ENCODE measurements at places on chromosomes 6 and 20. TPM values are rescaled to one million over a fixed set of nuclear protein-coding genes. Genes with fewer than 3 reads are reported as not detected.

OXT gene
- total RNA-seq = not detected

MCM8 gene
- 45.4 TPM for total RNA-seq

ZNF334 gene
- 4.9 TPM for total RNA-seq

LY86 gene
- total RNA-seq = 1.5 TPM

MDFI gene
- not detected for total RNA-seq

ATAT1 gene
- total RNA-seq = 9.2 TPM

IL17F gene
- total RNA-seq = 157 TPM

AIF1 gene
- total RNA-seq = 96.1 TPM

CST1 gene
- not detected for total RNA-seq

SOX4 gene
- 2.3 TPM for total RNA-seq

BPIFA1 gene
- total RNA-seq = not detected

ANKRD66 gene
- not detected for total RNA-seq

NEU1 gene
- 11.8 TPM for total RNA-seq

IMPG1 gene
- total RNA-seq = not detected

LGSN gene
- total RNA-seq = not detected

MPIG6B gene
- not detected for total RNA-seq

SIRPD gene
- not detected for total RNA-seq

TAF4 gene
- total RNA-seq = 27.1 TPM

FRK gene
- 0.05 TPM for total RNA-seq

FUT9 gene
- not detected for total RNA-seq

ACAT2 gene
- total RNA-seq = 55.0 TPM

ALDH5A1 gene
- total RNA-seq = 18.8 TPM

EFCAB8 gene
- total RNA-seq = 0.40 TPM

RIPK1 gene
- 19.3 TPM for total RNA-seq

SNAP91 gene
- not detected for total RNA-seq

PLA2G7 gene
- total RNA-seq = not detected

CDC25B gene
- total RNA-seq = 79.8 TPM

NR2E1 gene
- total RNA-seq = not detected

RBBP8NL gene
- total RNA-seq = not detected

FABP7 gene
- not detected for total RNA-seq

RUNX2 gene
- total RNA-seq = 18.1 TPM

PTPN1 gene
- total RNA-seq = 92.8 TPM

TEAD3 gene
- 1.4 TPM for total RNA-seq

NHLRC1 gene
- total RNA-seq = 0.16 TPM

Data from activated CD4-positive, alpha-beta T cell treated with anti-CD3 and anti-CD28 coated beads for 36 hours (primary cell).